ENCODE measurements at places on chromosomes 7 and 10.

DNA sequence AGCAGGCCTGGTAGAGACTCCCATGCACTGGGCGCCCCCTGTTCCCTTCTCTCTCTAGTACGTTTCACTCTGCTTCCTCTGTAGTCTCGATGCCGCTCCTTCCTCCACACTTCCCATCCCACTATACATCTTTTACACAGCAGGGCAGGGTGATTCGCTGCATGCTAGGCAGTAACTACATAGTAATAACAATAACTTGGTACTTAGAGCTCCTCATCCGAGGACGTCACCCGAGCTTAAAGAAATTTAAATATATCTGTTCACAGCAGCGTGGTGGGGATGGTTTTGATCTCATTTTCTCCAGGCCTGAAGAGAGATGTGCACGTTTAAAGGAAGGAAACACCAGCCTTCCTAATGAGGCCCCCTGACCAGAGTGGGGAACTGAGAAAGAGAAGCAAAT, 276.9 kb downstream of the SKAP2 start:
- DNase-seq, result no peak

DNA sequence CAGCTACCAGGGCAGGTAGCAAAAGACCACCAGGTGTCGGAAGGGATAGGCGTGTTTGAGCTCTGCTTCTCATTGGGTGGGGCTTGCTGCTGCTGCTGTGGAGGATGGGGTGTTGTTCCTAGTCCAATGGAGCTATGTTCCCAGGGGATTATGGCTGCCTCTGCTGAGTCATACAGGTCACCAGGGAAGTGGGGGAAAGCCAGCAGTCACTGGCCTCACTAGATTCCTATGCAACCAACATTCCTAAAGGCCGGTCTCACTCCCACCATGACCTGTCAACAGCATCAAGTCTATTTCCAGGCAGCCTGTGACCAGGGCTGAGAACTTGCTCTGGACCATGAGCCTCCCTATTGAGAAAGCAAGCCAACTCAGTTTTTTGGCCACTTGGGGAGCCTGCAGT, 1160.8 kb downstream of the REEP3 start:
- no peak for DNase-seq

DNA sequence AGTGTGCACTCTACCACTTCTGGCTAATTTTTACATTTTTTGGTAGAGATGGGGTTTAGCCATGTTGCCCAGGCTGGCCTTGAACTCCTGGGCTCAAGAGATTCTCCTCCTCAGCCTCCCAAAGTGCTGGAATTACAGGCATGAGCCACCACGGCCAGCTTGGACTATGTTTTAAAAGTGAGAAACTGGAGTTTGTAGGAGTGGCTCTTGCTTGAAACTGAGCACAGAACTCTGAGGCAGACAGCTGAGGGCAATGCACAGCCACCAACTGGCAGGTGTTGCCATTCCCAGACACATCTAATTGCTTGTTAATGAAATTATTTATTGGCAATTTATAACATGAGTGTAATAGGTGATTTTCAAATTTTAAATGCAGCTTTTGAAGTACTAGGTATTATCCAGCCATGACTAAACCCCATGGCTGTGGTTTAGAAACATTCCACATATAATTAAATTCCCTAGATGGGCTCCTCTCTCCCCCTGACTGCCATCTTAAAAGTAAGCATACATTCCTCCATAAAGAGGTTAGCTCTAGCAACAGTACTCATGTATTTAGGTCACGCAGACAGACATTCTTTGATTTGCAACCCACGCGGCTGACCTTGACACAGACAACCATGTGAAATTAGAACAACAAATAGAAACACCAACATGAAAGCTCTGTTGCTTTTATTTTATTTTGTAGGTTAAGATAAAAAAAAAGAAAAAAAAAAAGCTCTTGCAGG, 19.8 kb downstream of the PANK1 start:
- DNase-seq, result no peak

GRCh38 chr10:85175635-85176034, 847.2 kb downstream of the CCSER2 start:
- no peak for DNase-seq

- no peak for DNase-seq
Observed at GRCh38 chr7:39300276-39300675, 265.9 kb upstream of the YAE1 start.

DNA sequence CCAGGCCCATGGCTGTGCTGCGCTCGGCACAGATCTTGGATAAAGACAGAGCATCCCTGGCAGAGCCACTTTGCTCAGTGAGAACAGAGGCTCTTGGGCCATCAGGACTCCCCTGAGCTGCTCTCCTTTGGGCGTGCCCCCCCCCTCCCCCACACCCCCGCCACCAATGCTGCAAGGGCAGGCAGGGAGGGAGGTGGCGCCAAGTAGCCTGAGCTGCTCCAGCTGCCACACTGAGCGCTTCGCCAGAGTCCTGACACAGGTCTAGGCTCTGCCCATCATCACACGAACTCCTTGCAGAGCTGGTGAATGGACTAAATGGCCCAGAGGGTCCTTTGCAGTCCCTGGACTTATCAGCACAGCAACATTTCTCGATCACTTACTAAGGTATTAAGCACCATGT, 12.5 kb downstream of the AKR1B1 start:
- no peak for DNase-seq
